ENCODE measurements at places on chromosomes 16 and 17.
A peak's percentile ranks its signal among the peaks of the same experiment; 100 is the strongest.

DNA sequence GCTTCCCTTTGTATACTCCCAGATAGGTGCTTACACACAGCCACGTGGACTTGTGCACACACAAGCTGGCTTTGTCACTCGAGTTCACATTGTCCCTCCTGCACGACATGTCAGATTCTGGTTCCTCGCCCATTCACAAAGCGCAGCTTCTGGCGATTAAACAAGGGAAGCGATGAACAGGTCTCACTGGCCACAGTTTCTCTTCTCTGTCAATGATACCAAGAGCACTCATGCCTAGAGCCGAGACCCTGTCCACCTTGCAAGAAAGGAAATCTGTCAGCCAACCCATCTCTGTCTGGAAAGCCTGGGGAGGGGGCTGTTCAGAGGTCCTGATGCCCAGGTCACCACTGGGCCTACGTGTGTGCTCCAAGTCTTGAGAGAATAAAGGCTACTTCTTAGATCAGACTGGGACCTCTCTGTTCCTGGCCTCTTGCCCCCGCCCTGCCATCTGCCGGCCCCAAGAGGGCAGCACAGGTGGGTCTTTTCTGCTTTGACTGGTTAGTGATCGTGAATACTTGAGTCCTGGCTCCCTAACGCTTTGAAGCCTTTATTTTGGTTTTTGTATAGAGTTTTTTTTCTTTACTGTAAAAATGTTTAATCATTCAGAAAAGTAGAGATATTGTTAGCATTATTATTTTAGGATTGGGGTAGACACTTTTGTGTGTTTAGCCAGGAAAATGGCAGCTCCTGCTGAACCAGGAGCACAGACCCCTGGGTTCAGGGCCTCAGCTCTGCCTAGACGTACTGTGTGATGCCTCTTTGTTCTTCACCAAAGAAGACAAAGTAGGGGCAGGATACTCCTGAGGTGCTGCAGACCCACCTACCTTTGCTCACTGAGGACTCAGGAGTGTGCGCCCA, 104.7 kb downstream of the MRM1 start:
- peak; percentile 85 for DNase-seq

- DNase-seq, result no peak
Measured at GRCh38 chr16:58831386-58831785, 97.3 kb upstream of the GOT2 start.

DNA sequence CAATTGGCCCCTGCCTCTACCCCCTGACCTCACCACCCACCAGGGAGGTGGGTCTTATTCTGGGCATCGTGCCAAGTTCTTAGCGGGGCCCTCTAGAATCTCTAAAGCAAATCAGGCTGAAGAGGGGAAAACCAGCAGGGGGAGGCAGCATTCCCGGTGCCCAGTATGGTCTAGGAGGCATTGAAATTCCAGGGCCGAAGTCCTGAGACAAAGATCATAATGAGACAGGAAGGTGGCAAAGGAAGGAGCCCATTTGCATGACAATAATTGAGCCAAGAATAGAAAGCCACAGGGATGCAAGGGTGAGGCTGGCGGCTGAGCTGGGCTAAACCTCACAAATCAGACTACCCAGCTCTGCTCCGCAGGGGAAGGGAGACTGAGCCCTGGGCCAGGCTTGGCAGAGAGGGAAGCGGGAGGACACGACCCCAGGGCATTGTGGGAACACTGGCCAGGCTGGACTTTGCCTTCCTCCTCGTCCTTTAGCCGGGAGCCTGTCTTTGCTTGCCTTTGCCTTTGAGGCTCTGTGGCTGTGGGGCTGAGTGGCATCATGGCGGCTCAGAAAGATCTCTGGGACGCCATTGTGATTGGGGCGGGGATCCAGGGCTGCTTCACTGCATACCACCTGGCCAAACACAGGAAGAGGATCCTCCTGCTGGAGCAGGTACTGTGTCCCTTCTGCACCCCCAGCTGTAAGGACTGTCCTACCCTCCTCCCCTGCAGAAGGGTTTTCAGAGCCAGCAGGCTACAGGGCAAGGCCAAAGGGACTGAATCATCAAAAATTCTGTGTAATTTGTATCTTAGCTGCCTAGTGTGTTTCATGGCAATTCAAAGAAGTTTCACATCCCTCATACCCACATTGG, at the start of gene PIPOX:
PIPOX (plus strand) TSS at position 463 of the 860 bp plus-strand sequence; CDS start at position 548, 85 bp downstream.
- DNase-seq, result peak; percentile 98

DNA sequence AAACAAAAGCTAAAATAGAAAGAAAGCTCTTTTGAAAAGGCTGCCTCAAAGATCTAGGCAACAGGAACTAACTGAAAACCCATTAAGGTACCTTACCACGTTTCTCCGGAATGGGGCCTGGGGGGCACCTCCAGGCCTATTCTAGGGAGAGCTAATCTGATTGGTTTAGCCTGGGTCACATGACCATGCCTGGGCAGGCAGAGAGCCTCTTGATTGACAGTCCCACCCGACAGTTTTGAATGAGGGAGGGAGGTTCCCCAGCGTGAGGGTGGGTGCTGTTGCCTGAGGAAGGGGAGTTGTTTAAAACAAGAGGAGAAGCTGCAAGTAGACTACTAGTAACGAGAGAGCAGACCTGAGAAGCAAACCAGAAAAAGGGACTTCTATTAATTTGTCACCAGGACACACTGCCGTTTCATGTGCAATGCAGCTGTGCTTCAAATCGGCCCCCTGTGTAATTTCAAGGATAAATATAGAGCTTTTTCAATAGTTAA, 143.4 kb upstream of the HS3ST2 start:
- DNase-seq, result peak; percentile 95

GRCh38 chr17:61217878-61218437, 181.7 kb upstream of the TBX2 start:
- no peak for DNase-seq

DNA sequence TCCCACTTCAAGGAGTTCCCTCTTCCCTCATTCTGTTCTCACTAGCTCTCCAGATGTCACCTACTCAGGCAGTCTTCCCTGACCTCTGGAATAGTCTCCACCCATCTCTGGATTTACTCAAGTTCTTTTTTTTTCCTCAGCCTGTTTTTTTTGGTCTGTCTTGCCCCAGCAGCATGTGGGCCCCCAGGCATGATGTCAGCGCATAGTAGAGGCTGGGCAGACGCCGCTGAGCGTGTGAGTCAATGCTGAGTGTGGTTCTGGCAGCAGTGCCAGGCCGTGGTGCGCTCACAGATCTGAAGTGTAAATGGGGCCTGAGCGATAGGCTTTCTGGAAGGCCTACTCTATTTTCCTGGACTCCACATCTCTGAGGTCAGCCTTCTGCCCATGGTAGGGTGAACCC, 2.7 kb upstream of the KCNJ18 start:
- DNase-seq, result no peak

DNA sequence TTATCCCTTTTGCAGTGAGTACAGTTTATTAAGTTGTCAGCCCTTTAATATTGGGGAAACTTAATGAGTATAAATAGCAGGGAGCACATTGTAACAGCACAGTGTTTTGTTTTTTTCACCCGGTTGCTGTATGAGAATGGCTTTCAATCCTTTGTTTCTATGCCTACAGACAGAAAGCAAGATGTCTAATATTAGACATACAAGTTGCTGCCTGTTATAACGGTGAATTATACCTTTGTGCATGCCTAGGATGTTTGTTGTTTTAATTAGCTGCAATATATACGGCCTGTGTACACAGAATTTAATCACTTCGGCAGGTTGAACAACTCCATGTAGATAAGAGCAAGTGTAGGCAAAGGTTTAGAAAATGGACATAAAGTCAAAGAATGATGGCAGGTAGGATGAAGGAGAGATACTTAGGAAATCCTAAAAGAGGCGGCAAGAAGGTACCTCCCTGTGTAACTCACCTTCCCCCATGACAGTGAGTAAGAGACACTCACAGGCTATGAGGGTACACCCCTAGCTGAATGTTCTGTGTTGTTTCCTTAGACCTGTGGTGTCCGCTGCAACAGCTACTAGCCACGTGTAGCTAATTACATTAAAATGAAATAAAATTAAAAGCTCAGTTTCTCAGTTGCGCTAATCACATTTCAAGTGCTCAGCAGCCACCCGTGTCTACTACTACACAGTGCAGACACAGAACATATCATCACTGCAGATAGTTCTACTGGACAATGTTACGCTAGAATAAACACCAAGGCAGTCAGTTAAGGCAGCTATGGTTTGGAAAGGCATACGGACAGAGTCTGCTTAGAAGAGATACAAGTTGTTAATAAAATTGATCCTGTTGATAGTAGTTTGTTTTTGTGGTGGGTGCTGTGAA, 10.9 kb downstream of the SLC7A6OS start:
- DNase-seq, result no peak

DNA sequence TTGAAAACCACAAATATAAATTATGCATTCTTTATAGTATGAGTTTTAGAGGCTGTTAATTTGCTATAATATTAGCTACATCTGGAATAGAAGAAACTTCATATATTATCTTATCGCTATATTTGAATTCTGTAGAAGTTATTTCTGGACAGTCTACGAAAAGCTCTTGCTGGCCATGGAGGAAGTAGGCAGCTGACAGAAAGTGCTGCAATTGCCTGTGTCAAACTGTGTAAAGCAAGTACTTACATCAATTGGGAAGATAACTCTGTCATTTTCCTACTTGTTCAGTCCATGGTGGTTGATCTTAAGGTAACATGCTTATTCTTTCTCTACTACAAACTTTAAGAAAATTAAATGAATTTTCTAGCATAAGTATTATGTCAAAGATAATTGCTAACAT, 96.8 kb downstream of the OMG start:
- no peak for DNase-seq

GRCh38 chr16:12545792-12546342, 257.8 kb downstream of the CPPED1 start:
- no peak for DNase-seq

- DNase-seq, result no peak
Measured at GRCh38 chr16:79201436-79201835, 399.1 kb downstream of the MAF start.

- DNase-seq, result no peak
Measured at GRCh38 chr16:55248058-55248457, 75.9 kb upstream of the IRX6 start.

DNA sequence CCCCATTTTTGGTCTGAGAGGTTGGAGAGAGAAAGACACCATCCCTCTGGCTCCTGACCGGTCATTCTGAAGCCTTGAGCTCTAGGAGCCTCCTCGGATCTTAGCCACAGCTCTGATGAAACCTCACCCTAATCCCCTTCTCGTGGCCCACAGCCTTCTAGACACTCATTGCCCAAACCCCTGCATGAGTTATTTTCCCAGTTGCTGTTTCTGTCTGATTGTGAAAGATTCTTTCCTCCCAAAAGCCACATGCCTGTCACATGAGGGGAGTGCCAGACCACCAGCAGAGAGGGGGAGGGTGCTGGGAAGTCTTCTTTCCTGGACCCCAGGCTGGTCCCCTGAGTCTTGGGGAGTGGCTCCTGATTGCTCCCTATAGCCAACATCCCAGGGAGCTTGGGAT, 17.6 kb upstream of the ABR start:
- DNase-seq, result no peak

GRCh38 chr17:8552577-8553320, 77.8 kb downstream of the MYH10 start:
- DNase-seq, result no peak

- DNase-seq, result peak; percentile 68
Measured at GRCh38 chr17:56594320-56595107, 1.0 kb downstream of the NOG start.

GRCh38 chr16:76661691-76662235, 384.6 kb downstream of the CNTNAP4 start:
- no peak for DNase-seq

DNA sequence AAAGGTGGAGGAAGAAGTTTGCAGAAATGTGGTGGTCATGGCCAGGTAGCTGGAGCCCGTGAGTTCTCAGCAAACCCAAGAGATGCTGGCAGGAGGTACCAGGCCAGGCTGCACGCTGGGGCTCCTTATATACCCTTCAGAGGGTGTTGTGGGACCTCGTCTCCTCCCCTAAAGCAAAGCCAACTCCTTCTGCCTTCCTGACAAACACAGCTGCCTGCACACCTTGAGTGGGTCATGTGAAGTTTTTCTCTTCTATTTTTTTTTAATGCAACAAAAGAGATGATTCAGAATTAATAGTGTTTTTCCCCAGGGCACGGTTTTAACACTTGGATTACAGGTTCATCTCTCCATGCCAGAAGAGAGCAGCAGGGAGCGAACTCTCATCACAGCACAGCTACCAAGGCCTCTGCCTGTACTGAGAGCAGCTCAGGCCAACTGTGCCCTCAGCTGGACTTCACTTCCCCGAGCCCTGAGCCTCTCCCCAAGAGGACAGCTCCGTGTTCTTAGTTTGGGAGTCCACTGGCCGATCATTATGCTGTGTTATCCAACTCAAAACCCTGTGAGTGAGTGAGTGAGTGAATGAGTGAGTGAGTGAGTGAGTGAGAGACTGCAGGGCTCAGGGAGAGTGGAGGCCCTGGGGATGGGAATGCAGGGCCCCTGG, at the start of gene KRT15:
KRT15 (minus strand) TSS at position 102 of the 661 bp plus-strand sequence; CDS start at position 39, 63 bp downstream.
- DNase-seq, result no peak

GRCh38 chr17:1606352-1606985, 22.2 kb downstream of the SLC43A2 start:
- DNase-seq, result no peak

DNA sequence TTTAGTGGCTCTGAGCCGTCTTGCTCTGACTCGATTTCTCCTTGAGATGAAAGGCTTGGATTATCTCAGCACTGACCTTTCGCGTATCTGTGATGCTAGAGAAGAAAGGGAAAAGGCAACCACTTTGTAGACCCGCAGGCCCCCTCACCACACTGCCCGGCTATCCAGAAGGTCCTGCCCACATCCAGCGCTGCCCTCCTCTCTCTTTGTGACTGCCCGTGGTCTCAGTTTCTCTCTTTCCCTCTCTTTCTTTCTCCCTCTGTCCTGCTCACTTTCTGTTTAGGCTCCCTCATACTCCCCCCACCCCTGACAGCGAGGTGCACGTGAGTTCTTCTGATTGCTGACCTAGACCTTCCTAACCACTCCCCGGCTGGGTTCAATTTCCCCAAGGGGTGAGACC, 12.8 kb upstream of the TBX21 start:
- no peak for DNase-seq

DNA sequence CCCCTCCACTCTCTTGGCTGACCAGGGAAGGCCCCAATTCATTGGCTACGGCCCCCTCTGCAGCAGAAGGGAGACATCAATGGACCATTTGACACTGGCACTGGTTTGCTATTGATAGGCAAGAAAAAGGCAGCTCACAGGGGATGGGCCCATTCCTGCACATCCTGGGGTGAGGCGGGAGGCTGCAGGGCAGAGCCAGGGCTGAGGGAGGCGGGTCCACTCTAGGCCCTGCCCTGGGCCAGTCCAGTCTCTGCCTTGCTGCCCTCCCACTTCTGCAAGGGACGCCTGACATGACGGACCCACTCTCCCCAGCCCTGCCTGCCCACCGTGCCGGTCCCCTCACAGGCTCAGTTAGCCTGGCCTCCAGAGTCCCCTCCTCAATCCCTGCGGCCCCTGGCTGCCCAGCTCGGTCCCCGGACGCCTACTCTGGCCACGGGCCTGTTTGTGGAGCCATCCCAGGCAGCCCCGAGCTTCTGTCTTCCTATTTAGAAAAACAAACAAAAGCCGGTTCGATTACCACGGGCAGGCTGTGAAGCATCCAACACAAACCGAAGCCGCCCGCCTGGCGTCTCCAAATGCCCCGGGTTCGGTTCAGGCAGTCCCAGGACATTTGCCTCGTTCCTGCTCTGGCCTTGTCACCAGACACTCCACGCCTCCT, 160.7 kb downstream of the IRX5 start:
- DNase-seq, result peak; percentile 3

GRCh38 chr16:86818671-86819532, 240.6 kb downstream of the FOXL1 start:
- DNase-seq, result no peak

- no peak for DNase-seq
Measured at GRCh38 chr17:41184480-41184961, at the start of gene KRTAP4-1. Gene KRTAP4-1, minus strand, starts transcription at chr17:41184911. Its CDS starts 57 bp downstream, at chr17:41184854.

GRCh38 chr17:51647826-51648225, 387.5 kb downstream of the UTP18 start:
- DNase-seq, result no peak

- DNase-seq, result no peak
Measured at GRCh38 chr16:4056161-4057105, 59.8 kb downstream of the ADCY9 start.

All from GM23338 (cell line).